Lower leg skin (tissue), 4 donors: ENCODE measurements at places on chromosomes 1 and 21.

- no peak for DNase-seq
These were observed 35.2 kb downstream of the ZNF670 start for GRCh38 chr1:247043406-247043805.

GRCh38 chr1:98053471-98054366 lies 132.9 kb upstream of the DPYD start:
- no peak for DNase-seq

DNA sequence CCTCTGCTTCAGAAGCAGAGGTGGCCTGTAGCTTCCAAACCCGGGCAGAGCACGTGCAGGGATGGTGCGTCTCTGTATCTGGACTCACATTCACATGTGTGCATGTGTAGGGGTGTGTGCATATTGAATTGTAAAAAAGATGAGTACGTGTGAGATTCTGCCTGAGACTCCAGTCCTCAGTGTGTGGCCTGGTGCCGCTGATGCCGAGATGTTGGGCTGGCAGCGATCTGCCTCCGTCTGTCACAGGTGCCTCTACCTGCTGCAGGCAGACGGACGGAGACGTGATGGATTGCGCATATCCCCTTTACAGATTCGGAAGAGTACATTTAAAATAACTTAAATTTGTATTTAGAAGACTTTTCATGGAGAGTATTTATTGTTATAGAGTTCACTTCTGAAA lies 53.6 kb downstream of the ADARB1 start:
- DNase-seq: no peak

GRCh38 chr21:37368541-37369279 lies 2.1 kb downstream of the DYRK1A start:
- no peak for DNase-seq

DNA sequence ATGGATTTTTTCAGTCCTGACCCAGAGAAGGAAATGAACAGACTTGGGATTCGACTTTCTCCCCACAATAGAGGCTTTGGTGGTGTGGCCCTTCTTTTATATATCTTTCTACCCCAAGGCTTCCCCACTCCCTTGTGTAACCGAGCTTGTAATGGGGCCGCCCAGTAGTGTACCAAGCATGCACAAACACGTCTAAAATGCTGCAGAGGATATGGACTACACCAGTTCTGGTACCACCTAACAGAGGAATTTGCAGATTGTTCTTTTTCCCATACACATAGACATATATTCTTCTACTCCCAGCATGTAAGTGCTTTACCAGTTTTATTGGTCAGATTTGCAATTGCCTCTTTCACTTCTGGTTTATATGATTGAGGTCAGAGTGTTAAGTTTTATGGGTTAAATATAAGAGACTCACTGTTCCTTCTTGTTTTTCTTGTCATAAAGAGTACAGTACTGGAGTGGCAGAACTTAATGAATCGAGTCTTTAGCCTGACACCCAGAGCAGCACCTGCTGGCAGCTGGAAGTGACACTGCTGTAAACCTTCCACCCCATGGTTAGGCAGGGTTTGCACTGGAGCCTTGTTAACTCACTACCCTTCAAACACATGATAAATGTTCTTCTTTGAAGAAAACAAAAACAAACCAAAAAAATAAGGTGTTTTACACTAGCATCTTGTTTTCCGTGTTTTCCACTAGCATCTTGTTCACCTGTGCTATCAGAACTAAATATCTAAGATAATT lies 198.6 kb downstream of the PTPRC start:
- DNase-seq: no peak

- no peak for DNase-seq
These were observed 53.3 kb downstream of the AKNAD1 start for GRCh38 chr1:108803548-108803947.

DNA sequence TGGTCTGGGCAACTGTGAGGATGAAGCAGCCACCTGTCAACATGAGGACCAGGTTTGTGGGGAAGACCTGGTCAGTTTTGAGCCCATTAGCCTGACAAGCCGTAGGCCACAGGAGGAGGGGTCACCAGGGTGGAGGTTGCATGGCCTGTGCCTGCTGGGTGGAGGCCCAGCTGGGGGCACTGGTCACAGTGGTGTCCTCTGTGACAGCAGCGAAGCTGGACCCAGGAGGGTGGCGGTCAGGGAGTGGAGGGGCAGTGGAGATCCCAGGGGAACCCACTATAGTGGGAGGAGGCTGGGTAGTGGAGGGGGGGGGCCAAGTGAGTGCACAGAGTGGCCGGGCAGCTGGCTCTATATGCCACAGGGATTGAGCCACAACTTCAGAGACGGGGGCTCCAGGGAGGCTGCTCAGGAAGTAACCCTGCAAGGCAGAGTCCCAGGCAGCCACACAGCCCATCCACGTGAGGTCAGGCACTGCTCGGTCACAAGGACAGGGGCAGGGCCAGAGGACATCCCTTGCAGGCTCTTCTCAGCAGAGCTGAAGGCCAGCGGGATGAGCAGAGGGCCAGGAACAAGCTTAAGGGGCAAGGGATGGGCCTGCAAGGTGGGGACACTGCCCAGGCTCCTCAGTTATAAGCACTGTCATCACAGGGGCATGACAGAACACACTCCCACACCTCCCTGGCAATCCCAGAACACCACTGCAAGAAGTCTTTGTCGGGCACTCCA lies 2.3 kb upstream of the C1orf35 start:
- DNase-seq: no peak

GRCh38 chr1:164891615-164892014 lies 332.6 kb downstream of the PBX1 start:
- DNase-seq: no peak

DNA sequence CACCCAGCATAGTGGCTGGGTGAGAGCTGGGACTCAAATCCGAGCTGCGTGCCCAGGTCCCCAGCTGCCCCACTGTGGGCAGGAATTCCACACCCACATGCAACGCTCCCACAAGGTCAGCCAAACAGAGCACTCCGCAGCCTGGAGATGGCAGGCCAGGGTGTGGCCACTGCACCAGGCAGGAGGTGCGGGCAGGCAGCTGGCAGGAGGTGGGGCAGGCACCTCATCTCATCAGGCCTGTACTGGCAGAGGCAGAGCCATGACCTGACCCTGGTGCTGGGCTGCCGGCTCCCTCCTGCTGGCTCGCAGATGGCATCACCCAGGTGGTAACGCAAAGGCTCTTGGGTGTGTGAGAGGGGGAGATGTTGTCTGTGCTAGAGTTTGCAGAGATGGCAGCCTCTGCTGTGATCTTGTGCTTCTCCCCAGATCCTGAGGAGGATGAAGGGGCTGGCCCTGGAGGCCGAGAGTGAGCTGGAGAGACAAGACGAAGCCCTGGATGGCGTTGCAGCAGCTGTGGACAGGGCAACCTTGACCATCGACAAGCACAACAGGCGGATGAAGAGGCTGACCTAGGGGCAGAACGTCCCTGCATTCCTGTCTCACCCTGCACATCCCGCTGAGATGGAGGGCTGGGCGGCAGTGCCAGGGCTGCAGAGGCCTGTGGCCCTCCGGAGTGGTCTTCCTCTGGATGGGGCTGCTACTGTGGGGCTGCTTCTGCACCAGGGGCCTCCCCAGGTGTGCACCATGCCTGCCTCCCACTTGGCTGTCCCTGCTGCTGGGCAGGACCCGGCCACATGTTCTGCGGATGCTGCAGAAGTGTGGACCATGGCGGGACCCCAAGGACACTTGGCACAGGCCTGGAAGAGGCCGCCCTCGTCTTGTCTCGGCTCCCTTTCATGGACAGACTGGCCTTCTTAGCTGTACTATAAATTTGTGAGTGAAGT lies 35.1 kb upstream of the PRSS38 start:
- no peak for DNase-seq

GRCh38 chr21:14926186-14926585 lies 138.6 kb downstream of the NRIP1 start:
- DNase-seq: no peak

- DNase-seq: no peak
These were observed 10.7 kb downstream of the HES2 start for GRCh38 chr1:6409053-6409452.

DNA sequence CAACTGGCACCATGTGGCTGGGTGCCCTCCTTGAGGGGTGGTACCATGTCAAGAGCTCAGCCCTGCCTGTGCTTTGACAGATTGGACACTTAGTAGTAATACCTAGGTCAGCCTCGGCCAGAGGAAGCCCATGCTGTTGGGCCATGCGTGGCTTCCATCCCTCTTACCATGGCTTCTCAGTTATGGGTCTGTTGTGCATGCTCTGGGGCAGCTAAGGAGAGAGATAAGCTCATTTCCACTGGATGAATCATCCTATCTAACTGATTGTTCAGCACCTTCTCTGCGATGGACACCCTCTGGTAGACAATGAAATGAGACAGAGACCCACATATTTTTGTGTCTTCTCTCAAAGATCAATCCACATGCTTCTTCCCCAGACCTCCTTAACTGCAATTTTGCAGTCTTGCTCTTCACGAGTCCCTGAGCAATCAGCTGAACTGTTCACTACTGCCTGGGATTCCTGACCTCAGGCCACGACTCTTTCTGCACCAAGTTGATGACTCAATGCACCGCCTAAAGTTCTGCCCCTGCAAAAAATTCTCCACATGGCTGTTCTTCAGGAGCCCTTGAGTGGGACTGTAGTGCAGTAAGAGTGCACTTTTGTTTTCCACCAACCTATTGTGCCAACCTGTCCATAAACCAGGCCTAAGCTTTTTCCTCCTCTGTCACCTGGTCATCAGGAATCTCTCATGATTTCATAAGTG lies 6.9 kb upstream of the TRIM62 start:
- DNase-seq: no peak

GRCh38 chr1:243483071-243483771 lies 227.4 kb downstream of the SDCCAG8 start:
- DNase-seq: no peak

GRCh38 chr1:185440877-185441276 lies 123.8 kb upstream of the IVNS1ABP start:
- DNase-seq: no peak

GRCh38 chr1:197696372-197696771 lies 78.9 kb downstream of the DENND1B start:
- DNase-seq: no peak

- no peak for DNase-seq
These were observed 410.6 kb upstream of the NR5A2 start for GRCh38 chr1:199616947-199617346.

DNA sequence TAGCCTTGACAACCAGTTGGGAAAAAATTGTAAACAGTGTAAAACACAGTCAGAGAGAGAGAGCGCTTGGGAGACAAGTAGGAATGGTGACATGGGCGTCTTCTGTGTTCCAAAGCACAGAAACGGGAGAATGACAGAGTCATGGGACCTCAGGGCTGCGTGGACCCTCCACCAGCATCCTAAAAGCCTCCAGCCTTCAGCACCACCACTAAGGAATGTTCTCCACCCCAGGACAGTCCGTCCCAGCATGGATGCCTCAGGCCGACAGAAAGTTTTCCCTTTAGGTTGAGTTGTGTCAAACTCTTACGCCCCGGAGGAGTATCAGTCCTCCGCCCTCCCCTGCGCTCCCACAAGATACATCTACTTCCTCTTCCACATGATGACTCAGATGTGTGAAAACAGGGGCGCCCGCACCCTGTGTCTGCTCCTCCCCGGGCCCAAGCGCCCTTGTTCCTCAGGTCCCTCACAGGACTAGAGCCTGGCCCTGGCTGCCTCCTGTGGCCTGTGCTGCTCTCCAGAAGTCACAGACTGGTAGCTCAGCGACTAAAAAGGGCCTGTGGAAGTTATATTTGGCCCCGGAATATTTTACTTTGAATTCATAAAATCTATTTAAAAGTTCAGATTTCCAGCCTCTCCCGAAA lies 63.9 kb upstream of the EFHD2 start:
- peak; percentile 93 for DNase-seq

- DNase-seq: no peak
These were observed 96.3 kb upstream of the ST6GALNAC5 start for GRCh38 chr1:76770979-76771378.

DNA sequence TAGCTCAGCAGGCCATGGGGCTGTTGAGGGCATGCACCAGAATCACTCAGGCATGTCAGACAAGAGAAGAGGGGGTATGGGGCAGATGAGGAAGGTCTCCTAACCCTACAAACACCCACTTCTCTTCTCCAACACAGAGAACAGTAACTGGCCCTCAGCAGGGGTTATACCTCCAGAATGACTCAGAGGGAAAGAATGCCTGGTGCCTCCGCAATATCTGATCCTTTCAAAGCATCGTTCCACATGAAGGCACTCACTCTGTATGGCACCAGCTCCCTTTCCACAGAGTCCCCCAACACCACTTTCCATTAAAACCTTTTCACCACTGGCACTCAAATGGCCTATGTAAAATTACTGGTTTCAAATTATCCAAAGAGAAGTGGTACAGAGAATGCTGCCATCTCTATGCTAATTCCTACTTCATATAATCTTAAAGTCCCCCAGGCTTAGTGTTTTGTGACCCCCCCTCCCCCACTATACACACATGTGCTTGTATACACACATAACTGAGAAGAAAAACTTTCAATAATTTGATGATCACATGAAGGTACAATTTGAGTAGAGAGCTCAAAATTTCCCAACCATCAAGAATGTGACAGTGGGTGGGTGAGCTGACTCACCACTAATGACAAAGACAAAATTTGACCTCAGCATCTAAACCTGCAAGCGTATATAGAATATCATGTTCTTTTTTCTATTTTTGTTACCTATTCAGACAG lies 91.5 kb downstream of the SIPA1L2 start:
- no peak for DNase-seq
